Left ventricle myocardium inferior (tissue), 1 donor: ENCODE measurements at places on chromosomes 7 and 10.

DNA sequence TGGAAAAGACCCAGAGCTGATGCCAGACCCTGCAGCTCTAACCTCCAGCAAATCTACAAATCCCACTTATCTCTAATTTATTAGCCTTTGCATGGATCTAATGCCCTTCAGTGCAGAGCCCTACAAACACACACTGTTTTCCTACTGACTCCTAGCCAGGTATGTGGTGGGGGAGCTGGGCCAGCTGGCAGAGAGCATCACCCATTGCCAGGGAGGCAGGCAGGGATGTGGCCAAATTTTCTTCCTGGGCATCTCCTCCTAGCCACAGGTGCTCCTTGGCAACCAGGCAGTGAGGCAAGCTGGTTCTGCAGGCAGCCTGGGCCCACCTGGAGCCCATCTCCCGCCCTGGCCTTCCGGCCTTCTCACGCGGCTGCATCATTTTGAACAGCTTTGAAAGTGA, 55.9 kb upstream of the EMX2 start:
- DNase-seq = no peak

GRCh38 chr7:45229156-45229920, 71.7 kb downstream of the RAMP3 start:
- no peak for DNase-seq

DNA sequence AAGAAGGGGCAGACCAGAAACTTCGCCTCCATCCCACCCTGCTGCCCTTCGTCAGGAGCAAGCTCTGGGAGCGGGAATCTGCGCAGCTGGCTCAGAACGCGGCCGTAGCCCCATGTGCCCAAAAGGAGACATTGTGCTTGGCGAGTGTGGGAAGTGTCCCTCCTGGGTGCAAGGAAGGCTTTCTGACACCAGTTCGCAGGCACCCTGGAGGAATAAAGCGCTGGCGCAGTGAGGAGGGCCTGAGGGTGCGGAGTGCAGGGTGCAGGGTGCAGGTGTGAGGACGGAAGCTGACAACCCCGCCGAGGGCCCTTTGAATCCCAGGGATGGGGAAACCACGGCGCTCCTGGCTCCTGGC, 811 bp downstream of the SLIT1 start:
- no peak for DNase-seq

DNA sequence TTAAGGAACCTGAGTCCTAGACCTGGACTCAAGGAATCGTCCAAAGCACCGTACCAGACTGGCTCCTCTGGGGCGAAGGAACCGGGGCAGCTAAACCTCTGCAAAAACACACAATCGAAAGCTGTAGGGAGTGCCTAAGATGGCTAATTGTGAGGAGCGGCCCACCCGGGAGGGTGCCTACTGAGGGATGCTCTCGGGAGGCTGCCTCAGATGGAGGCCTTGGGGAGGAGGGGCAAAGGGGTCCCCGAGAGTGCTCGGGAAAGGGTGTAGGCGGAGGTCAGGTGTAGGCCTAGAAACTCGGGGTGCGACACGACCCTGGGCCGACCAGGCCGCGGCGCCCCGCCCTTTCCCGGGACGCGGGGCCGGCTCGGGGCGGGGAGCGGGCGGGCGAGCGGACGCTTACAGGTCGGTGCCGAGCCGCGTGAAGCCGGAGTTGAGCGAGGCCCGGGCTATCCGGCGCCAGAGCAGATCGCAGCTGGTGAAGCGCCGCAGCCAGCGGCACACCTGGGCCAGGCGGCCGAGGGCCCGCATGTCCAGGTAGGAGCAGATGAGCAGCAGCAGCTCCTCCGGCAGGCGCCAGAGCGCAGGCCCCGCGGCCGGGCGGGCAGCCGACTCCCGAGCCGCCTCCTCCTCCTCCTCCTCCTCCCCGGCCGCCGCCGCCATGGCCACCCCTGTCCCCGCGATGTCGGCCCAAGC, 844 bp downstream of the FBXW4 start:
- peak; percentile 58 for DNase-seq

DNA sequence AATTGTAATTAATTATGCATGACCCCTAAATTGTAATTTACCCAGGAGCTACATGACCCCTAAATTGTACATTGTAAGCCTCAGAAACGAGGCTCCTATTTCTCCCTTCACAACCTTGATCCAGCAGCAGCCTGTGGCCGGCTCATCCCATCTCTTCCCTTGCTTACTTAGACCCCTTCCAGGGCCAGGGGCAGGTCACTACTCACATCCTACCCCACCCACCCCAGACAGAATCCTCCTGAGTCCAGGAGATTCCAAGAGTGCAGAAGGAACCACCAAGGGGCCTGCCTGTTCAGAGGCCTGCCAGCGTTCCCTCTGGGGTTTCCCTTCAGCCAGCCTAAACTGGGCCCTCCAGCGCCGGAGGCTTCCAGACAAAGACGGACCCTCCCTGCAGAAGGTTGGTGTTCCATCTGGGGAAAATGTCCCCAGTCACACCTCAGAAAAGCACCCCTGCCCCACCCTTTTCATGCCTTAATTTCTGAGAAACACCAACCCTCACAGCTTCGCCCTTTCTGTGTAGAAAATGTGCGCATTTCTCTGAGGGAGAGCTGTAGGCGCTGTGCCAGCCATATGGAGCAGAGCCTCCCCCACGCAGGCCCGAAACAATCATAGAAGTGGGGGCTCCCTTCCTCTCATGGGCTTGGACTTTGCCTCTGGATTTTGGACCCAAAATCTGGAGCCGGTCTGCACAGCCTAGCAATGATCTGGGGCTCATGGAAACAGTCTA, 19.2 kb downstream of the LEP start:
- no peak for DNase-seq

DNA sequence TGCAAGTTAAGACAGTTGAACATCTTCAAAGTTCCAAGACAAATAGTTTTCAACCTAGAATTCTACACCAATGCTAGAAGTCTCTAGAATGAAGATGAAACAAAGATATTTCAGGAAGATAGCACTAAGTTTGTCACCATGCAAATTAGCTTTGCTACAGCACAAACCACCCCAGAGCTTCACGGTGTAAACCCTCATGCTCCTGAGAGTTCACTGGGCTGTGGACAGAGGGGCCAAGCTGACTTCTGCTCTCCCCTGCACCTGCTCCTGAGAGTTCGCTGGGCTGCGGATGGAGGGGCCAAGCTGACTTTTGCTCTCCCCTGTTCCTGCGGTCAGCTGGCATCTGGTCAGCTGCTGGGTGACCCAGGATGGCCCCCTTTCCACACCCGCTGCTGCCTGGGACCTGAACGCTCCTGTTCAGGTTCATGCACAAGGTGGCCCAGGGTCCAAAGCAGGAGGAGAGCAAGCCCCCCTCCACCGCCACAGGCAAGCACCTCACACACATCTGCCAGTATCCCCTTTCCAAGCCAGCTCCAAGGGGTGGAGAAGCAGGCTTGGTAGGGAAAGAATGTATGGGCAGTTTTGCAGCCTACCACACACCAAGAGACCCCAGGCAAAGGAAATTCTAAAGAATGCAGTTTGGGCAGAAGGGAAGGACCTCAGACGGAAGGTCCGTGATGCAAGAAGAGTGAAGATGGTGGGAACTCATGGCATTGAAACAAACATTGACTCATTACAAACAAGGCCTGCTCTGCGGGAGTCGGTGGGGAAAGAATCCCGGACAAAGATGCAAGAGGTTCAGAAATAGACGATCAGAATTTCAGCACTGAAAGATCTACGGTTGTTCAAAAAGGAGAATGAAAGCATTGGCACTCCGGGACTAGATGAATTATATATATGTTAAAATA, 137.8 kb upstream of the PPP2R2D start:
- no peak for DNase-seq

DNA sequence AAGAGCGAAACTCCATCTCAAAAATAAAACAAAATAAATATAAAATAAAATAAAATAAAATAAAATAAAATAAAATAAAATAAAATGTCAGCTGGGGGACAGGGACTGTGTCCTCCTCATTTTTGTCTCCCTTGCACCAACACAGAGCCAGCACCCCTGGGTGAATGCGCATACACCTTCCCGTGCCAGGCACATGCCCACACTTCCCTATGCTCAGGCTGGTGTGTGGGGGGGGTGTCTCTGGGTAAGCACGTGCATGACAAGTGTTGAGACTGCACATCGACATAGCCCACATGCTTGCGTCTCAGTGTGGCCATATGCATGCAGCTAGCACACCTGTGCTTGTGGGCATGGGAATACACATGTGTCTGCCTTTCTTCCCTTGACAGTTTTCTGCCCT, 24.7 kb upstream of the TLX1 start:
- DNase-seq = no peak

DNA sequence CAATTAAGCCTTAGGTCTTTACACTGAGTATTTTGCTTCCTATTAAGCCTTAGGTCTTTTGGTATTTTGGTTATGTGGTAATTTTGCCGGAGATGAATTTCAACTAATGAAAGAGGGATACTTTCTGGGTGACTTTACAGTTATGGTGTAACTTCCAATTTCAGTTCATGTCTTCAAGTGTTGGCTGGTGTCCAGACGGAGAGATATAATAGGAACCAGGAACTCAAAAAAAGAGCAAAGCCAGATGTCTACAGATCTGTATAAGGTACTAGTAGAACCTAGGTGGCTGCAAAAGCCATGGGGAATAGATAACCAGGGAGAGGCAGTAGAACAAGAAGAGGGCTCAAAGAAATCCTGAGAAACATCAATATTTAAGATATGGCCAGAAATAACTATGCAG, 12.3 kb downstream of the ERCC6 start:
- DNase-seq = no peak

DNA sequence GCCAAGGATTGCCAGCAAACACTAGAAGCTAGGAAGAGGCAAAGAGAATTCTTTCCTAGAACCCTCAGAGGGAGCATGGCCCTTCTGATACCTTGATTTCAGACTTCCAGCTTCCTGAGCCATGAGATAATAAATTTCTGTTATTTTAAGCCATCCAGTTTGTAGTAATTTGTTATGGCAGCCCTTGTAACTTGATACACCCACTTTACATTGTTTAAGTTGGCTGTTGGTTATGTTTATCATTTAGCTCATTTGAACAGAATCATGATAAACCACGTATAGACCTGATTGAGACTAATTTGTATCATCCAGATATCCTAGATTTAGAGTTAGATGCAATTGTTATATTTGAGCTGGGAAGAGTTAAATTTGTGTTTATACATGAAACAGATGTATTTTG, 9.4 kb upstream of the TES start:
- no peak for DNase-seq

GRCh38 chr7:18637516-18637915, 142.0 kb downstream of the HDAC9 start:
- no peak for DNase-seq

GRCh38 chr7:116101704-116102103, 71.1 kb upstream of the TFEC start:
- no peak for DNase-seq

- DNase-seq = no peak
Measured at GRCh38 chr7:98810153-98810802, 59.5 kb downstream of the TMEM130 start.

DNA sequence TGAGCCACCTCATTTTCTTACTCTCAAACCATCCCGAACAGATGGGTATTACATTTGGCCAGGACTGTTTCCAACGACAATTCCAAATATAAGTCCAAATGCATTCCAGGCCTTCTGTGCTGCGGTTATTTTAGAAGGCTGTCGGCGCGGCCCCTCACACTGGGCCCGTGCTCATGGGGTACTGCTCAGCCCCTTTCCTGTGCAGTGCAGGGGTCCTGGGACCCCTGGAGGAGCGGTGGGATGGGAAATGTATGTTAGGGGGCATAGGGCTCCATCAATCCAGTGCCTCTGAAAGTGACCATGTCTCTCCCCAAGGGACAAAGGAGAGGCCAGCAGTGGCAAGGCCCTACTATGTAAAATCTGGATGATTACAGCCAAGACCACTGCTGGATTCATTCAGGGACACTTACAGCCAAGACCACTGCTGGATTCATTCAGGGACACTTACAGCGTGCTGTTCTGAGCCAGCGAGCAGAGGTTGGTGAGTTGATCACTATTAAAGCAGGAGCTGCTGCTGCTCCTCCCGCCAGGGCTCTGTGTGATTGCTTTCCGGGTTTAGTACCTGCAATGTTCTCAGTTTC, 66.3 kb downstream of the CHST15 start:
- no peak for DNase-seq
